ENCODE measurements at places on chromosomes 12 and 14. TPM values are rescaled to one million over a fixed set of nuclear protein-coding genes. Genes with fewer than 3 reads are reported as not detected.

Gene VRK1
- total RNA-seq: 7.8 TPM

Gene C12orf54
- not detected for total RNA-seq

Gene RNF31
- 43.5 TPM for total RNA-seq

Gene MANSC1
- total RNA-seq: 20.1 TPM

Gene NGB
- not detected for total RNA-seq

Gene PIK3C2G
- 0.19 TPM for total RNA-seq

Gene PTGER2
- 4.0 TPM for total RNA-seq

Gene HOXC13
- not detected for total RNA-seq

Gene SENP1
- total RNA-seq: 21.7 TPM

Gene P2RX2
- total RNA-seq: not detected

Gene OR4K1
- total RNA-seq: not detected

Gene DACT1
- 4.5 TPM for total RNA-seq

Gene LHX5
- not detected for total RNA-seq

Gene SERPINA3
- 119 TPM for total RNA-seq

Gene VDR
- 10.0 TPM for total RNA-seq

Gene TCTN2
- 5.4 TPM for total RNA-seq

Gene DEPDC4
- not detected for total RNA-seq

Gene LRP6
- total RNA-seq: 25.0 TPM

Gene EPS8
- total RNA-seq: 354 TPM

Gene GRIN2B
- total RNA-seq: 0.19 TPM

Gene FGF6
- total RNA-seq: not detected

Gene TPH2
- not detected for total RNA-seq

Gene AKAP6
- total RNA-seq: 3.3 TPM

Gene JDP2
- 82.1 TPM for total RNA-seq

Gene SLCO1A2
- not detected for total RNA-seq

Gene SLC25A21
- total RNA-seq: not detected

Gene NKX2-1
- total RNA-seq: not detected

Gene ZCRB1
- 27.2 TPM for total RNA-seq

Gene AGAP2
- total RNA-seq: 7.1 TPM

Gene CLEC6A
- total RNA-seq: not detected

Gene PPP4R4
- total RNA-seq: 2.0 TPM

Gene CACNA2D4
- total RNA-seq: 13.0 TPM

All from omental fat pad (tissue), 4 donors.